Activated CD4-positive, CD25-positive, alpha-beta regulatory T cell treated with anti-CD3 and anti-CD28 coated beads, Interleukin-2, amount 50 U/mL, for 72 hours (primary cell): ENCODE measurements at places on chromosomes 3 and 15.
A peak's percentile ranks its signal among the peaks of the same experiment; 100 is the strongest.

DNA sequence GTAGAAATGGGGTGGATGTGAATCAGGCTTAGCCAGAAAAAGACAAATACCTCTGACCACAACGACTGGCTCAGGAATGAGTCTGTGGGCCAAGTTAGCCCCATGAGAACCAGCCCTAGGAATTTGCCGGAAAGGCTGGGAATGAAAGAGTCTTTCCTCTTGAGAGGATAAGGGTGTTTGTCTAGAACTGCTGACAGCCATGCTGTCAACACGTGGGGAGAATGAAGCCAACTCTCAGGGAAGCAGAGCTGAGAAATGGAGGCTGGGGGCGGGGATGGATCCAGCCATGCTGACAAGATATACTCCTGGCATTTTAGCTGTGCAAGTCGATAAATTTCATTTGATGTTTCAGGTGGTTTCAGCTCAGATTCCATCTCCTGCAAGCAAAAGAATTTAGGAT is 10.6 kb upstream of the SLC6A1 start:
- DNase-seq = no peak

GRCh38 chr3:118827446-118827845 is 207.2 kb downstream of the IGSF11 start:
- no peak for DNase-seq

- no peak for DNase-seq
These were observed 148.6 kb downstream of the IMPG2 start for GRCh38 chr3:101171681-101172191.

DNA sequence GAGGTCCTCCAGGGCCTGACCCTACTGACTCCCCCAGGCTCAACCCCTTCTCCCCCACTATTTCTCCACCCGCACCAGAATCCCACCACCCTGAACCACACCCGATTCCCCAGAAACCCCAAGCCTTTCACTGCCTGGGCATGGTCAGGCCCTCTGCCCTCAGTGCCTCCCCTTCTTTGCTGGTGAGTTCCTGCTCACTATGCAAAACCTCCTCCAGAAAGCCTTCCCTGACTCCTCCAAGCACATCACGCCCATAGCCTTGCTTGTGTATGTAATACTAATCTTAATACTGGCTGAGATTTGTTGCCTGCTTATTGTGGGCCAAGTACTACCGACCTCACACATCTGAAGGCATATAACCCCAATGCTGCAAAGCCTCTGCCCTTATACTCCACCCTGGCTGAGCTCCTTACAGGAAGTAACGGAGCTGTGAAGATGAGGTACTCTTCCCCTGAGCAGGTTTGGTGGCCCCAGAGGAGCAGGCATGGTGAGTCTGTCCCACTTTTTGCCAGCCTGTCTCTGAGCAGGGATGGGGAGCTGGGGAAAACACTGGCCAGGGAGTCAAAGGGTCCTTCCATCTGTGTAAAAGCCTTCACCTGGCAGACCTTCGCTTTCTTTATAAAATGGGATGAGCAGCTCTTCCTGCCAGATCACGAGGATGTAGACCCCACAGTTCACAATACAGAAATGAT is 9.5 kb downstream of the RAB6B start:
- DNase-seq = no peak

- no peak for DNase-seq
These were observed 52.1 kb downstream of the DNAH1 start for GRCh38 chr3:52367891-52368880.

- DNase-seq = no peak
These were observed 2.1 kb downstream of the ACOX2 start for GRCh38 chr3:58534592-58535494.

- no peak for DNase-seq
These were observed 289.7 kb downstream of the RPLP1 start for GRCh38 chr15:69742361-69742760.

DNA sequence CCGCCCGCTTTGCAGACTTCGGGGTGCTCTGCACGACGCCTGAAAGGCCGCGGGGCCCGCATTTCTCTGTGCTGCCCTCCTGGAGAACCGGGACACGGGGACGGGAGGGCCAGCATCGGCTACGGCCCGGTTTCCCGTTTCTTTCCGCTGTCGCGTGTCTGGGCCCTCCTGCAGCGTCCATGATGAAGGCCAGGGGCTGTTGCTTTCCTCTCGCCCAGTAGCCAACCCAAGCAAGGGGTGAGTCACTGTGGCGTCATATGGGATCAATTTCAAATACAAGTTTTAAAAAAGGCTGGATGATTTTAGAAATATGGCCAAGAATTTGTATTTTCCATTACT is 435 bp downstream of the SLC35G2 start:
- no peak for DNase-seq

DNA sequence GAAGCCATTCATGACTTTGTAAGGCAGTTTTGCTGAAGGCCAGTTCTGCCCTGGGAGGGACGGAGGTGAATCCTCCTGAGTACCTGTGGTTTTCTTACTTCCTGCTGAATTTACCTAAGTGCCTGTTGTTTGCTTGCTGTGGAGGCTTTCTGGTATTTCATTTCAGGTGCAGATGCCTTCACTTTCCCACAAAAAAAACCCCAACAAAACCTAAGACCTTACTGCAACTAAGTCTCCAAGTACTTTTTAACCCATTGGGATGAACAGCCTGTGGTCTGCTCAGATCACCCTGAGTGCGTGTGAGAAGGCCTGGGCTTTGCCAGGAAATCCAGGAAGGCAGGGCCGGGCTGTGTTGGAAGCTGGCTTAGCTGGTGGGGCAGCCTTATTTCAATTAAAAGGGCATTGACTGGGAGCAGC is 65.3 kb downstream of the IGF1R start:
- DNase-seq = no peak

DNA sequence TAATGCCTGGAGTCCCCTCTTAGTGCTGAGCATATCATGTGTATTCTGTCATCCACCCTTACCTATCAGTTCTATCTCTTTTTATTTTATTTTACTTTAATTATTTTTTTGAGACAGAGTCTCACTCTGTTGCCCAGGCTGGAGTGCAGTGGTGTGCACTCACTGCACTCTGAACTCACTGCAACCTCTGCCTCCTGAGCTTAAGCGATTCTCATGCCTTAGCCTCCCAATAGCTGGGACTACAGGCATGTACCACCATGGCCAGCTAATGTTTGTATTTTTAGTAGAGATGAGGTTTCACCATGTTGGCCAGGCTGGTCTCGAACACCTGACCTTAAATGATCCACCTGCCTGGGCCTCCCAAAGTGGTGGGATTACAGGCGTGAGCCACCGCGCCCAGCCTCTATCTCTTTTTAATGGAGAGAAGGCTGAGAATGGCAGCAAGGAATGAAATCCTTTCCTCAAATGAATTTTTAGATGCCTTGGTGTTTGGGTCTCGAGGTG is 11.4 kb downstream of the SACM1L start:
- DNase-seq = no peak

DNA sequence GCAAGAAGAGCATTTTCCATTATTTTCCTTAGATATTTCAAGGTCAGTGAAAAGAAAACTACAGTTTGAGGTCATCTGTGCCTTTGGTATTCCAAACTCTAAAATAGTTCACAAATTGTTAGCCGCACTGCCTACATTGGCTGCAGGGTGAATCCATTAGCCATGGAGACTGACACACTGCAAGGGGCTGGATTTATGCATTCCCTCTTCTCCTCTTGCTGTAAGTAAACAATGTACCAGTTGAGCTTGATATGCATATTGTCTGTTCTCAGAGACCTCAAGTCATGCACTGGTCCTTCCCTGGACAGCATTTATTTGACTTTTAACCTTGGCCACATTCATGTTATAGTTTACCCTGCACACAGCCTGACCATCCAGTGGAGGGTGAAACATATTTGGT is 50.2 kb upstream of the TNFSF10 start:
- no peak for DNase-seq

- DNase-seq = no peak
These were observed 13.9 kb upstream of the FXR1 start for GRCh38 chr3:180898572-180898971.

- no peak for DNase-seq
These were observed 153.2 kb downstream of the CTNNB1 start for GRCh38 chr3:41352510-41352909.

GRCh38 chr3:53725387-53725995 is 120.7 kb downstream of the CHDH start:
- no peak for DNase-seq

DNA sequence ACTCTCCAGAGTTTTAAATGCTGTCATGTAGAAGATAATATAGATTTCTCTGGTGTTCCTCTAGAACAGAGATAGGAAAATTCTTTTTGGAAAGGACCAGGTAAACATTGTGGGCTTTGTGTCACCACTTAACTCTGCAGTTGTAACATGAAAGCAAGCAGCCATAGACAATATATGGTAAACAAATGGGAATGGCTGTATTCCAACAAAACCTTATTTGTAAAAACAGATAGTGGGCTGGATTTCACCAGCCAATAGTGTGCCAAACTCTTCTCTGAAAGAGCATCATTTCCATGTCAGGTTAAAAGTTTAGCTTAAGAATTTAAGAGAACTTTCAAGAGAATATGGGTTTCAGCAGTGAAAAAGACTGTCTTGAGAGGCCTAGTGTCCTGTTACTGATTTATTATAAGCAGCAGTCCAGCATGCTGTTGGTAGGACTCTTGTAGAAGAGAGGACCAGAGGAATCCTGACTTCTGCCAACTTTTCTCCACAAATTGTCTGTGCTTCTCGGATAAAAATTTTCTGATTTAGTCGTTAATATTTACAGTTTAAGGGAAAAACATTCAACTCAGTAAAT is 107.7 kb downstream of the TCF12 start:
- no peak for DNase-seq

GRCh38 chr3:16297997-16298885 is 33.2 kb downstream of the OXNAD1 start:
- no peak for DNase-seq

DNA sequence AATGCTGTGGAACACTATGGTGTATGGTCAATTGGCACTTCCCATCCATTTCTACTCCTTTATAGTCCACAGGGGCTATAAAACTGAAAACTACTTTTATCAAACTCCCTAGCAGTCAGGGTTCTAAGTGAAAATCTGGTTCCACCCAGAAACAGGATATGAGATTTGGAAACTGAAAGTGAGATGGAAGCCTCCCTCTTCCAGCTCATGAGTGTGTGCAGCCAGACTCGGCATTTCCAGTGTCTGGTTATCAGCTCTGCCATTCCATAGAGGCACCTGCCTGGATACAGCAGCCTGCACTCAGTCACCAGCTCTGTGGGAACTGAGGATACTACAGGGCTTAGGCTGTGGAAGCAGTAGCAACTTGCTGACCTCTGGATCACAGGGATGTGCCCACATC is 14.7 kb upstream of the PLA2G4F start:
- DNase-seq = no peak

DNA sequence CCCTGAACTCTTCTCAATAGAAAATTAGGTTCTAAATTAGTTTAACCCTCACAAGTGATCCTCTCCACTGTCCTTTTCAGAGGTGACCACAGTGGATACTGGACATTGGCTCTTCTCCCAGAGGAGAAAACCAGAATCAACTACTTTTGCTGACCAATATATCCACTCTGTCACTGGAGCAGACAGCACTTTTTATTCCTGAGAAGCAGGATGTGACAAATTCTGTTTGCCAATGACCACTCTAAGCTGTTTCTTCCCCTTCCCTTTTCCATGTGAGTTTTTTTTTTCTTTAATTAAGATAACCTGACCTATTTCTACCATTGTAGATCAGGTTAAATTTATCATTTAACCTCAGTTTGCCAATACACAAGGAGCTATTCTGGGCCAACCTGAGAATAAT is 79.7 kb upstream of the ZNF280D start:
- DNase-seq = no peak

DNA sequence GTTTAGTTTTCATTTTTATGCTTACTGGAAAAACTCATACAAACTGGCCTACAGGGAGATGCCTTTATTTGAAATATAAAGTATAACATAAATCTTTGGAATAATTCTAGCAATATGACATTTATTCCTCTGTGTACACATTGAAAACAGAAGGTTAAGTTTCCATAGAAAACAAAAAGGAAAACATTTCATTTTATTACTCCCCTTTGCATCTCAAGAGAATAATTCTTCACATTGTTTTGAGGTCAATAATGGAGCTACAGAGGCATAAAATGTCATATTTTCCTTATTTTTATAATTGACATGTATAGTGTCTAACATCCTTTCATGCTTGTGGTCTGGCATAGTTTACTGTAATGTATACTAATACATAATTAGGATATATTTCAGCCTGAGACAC is 187.6 kb upstream of the AGTR1 start:
- no peak for DNase-seq

GRCh38 chr15:42104095-42104891 is 9.9 kb upstream of the PLA2G4D start:
- no peak for DNase-seq

DNA sequence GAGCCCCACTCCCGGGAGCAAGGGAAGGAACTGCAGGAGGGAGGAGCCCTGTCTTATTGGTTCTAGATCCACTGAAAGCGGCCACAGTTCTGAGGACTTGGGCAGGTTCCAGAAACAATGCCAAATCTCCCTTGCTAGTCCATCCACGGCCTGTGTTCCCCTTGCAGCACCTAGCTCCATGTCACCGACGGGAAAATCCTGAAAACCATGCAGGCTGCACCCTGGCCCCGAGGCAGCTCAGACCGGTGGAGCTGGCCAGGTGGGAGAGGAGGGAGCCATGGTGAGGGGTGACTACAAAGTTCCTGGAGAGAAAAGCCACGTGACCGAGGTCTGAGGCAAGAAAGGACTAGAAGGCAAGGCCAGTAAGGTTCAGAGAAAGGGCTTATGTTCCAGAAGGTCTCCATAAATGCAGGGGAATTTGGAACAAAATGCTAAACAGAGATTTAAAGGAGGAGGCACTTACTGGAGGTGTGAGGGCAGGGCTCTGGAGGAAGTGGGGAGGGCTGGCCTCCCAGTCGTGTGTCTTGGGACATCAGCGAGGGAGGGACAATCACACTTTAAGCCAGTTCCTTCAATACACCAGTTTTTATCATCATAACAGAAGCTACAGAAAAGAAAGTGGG is 5.4 kb downstream of the MGLL start:
- no peak for DNase-seq

DNA sequence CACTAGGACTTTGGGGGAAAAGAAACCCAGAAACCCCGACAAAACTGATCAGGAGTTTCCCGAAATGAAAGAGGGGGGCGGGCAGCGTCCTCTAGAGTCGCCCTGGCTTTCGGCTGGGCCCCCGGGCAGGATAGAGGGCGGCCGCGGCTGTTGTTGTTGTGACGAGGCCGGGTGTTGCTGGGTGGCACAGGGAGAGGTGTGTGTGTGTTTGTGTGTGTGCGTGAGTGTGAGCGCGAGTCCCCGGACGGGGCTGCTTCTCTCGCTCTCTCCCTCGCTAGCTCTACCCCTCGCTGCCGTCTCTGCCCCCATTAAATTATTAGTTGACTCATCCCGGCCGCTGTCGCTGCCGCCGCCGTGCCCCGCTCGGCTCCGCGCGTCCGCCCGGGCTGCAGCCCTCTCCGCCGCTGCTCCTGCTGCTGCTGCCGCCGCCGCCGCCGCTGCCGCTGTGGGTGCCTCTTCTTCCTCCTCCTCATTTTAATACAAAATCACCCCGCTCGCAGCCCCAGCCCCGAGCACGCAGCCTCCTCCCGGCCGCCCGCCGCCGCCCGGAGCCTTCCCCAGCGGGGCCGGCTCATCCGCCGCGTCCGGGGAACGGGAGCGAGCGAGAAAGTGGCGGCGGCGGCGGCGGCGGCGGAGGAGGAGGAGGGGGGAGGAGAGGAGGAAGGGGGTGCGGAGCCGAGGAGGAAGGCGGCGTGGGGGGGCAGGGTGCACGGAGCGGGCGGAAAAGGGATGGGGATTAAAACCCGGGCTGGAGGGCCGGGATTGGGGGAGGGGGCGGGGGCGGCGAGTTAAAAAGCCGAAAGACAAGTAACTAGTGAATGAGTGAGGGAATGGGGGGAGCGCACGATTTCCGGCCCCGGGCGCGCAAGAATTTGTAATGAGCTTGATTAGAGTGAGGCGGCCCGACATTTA is at the start of gene SATB1:
TSS of gene SATB1 (minus strand) at position 611 of the 912 bp plus-strand sequence. CDS start 4,372 bp downstream, outside the sequence.
- DNase-seq = peak; percentile 65

- no peak for DNase-seq
These were observed 31.1 kb downstream of the INO80 start for GRCh38 chr15:41085029-41085428.
